Endothelial cell (in vitro differentiated cells): ENCODE measurements at places on chromosomes 3 and 15. TPM values are rescaled to one million over a fixed set of nuclear protein-coding genes. Genes with fewer than 3 reads are reported as not detected.

DNA sequence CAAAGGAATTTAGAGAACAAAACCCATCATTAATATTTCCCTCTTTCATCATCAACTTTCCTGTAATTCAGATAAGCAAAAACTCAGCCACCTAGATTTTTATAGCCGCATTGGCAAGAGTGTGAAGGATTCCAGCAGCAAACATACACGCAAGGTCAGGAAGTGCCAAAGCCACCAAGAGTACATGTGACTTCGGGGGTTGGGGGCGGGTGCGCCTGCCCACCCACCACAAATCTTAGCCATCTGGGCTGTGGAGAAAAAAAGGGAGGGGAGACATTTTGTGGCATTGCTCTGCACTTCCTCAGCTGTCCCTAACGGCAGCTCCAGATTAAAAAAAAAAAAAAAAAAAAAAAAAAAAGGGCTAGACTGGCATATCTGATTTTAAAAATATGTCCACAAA lies 148.4 kb downstream of the TNIK start:
- H3K27ac ChIP-seq, result no peak overlapping the region
- no peak overlapping the region for H3K4me3 ChIP-seq
- peaks cover 47% of the 10 kb centered on the region for H3K4me1 ChIP-seq
- no peak for DNase-seq
- H3K27me3 ChIP-seq, result peaks cover 1% of the 10 kb centered on the region

Gene ANKRD63
- total RNA-seq, result not detected

DNA sequence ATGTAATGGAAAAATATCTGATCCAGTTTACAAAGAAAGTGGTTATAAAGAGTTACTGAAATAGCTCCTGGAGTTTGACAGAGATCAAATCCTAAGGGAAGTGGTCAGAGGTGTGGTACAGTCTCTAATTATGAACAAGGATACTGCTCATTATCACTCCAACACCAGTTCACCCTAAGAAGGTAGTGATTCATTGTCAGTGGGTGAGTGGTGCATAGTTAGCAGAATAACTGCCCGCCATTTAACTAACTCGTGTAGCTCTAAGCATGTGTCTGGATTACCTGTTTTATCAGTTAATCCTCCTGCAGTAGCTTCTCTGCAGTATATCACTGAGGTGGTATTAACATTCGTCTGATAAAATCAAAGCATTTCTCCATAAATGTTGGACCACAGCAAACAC lies 700.1 kb downstream of the NLGN1 start:
- H3K27me3 ChIP-seq, result no peaks in the 10 kb centered on the region
- no peak overlapping the region for H3K4me3 ChIP-seq
- H3K36me3 ChIP-seq, result no peaks in the 10 kb centered on the region
- peaks cover 6% of the 10 kb centered on the region for H3K4me1 ChIP-seq
- no peak for DNase-seq
- no peak overlapping the region for H3K27ac ChIP-seq

Gene C3orf22
- not detected for total RNA-seq

DNA sequence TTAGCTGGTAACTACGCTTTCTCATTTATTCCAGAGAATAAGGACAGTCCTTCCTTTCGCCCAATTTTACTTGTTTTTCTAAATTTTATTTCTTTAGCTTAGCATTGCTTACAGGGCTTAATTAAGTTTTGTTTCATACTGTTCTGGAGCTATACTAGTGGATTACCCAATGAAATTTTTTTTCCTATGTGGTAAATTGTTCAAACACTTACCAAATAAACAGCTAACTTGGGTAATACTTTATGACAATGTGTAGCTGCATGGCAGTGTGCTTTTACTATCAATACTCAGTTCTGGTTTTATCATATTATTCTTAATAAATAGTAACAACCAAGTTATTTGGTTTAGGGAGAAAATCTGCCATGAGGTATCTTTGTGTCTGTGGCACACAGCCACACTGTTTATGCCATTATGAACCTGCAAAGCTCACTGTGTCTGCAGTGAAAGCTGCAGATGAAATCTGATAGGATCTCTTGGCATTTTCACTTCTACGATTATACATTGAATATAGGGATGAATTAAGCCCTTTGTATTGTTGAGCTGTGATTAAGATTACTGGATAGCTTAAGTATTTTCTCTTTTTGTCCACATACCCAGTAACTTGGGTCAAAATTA lies 37.2 kb downstream of the UBE2E2 start:
- no peak overlapping the region for H3K4me3 ChIP-seq
- peaks cover 6% of the 10 kb centered on the region for H3K4me1 ChIP-seq
- no peaks in the 10 kb centered on the region for H3K36me3 ChIP-seq
- H3K27ac ChIP-seq, result no peak overlapping the region
- DNase-seq, result no peak

DNA sequence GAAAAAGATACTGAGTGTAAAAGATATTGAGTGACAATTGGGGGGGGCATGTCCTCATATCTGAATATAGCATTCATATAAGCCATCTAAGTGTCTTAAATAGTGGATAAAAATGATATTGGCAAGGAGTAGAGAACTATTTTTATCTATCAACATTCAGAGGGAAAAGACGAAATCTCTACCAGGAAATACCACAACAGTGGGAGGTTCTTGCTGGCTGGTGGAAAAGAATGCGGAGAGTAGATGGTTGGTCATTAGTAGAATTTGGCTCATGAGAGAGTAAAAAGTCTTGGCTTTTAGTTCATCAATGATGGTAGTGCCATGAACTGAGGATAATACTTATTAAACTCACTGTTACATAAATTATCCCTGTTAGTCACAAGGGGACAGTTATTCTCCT lies 4.8 kb upstream of the TCF12 start:
- H3K36me3 ChIP-seq, result peaks cover 17% of the 10 kb centered on the region
- no peak for DNase-seq
- peaks cover 1% of the 10 kb centered on the region for H3K27me3 ChIP-seq

Gene IL17RD
- total RNA-seq, result 10.7 TPM

Gene GOLGA8S
- 0.28 TPM for total RNA-seq

Gene CILP
- total RNA-seq, result not detected

DNA sequence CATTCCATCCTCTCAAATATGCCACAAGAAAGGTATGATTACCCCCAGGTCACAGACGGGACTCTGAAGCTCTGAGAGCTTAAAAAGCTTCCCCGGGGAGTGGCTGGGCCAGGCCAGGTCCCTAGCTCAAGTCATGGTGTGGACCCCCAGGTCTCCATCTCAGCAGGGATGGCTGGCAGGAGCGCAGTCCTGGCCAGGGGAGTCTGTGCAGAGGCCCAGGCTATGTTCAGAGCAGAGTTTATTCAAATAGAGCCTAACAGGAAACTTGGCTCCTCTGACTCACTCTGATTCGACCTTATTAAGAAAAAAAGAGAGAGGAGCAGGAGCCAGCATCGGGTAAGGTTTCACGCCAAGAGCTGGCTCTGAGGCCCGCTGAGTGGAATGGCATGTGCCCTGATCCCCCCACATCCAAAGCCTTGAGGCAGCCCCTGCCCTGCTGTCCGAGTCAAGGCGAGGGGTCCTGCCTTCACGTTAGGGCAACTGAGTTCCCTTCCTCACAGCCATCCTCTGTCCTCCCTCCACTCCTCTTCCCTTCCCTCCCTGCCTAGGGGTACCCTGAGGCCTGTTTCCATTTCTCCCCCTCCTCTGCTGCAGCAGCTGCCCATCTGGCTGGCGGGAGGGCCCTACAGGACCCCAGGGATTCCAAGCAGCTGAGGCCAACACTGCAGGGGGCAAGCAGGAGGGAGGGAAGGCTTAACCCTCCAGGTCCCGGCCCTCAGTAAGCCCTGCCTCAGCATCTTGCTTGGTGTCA lies 1.9 kb upstream of the LOXL1 start:
- peaks cover 7% of the 10 kb centered on the region for H3K36me3 ChIP-seq
- H3K4me3 ChIP-seq, result no peak overlapping the region
- H3K4me1 ChIP-seq, result peaks cover 68% of the 10 kb centered on the region
- H3K27ac ChIP-seq, result peak overlapping the region; percentile 59
- peaks cover 8% of the 10 kb centered on the region for H3K27me3 ChIP-seq

DNA sequence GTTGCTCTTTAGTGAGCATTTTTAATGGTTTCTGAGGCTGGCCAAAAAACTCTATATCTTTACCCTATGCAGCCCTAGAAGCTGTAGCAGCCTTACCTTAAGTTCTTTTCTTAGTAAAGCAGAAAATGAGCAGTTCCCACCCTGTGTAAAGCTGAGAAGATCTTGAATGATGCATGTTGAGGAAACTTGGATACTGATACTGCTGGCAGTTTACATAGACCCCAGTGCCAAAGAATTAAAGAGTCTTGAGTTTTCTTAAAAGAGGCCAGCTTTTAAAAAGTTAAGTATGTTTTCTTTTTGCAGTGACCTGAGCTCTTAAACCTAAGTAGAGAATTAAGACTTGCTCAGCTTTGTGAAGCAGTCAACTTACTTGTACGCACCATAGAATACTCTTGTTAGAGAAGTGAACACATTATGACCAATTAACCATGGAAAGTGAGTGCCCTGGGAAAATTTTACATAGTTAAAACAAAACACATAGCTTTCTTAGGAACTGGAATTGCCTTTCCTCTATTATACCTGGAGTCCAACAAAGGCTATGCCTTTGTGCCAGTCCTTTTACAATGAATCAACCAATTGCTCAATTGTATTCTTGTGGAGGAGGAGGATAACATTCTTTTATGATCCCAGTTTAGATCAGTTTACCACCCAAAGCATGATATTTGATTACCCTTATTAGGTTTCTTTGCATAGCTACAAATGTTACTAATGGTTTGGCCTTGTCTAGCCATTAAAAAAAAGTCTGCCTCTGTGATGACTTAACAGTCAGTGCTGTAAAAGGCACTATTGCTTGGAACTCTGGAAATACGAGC lies 28.4 kb downstream of the PLS1 start:
- no peaks in the 10 kb centered on the region for H3K36me3 ChIP-seq
- no peak overlapping the region for H3K4me3 ChIP-seq
- DNase-seq, result no peak
- no peaks in the 10 kb centered on the region for H3K4me1 ChIP-seq
- H3K27ac ChIP-seq, result no peak overlapping the region
- H3K27me3 ChIP-seq, result no peaks in the 10 kb centered on the region

DNA sequence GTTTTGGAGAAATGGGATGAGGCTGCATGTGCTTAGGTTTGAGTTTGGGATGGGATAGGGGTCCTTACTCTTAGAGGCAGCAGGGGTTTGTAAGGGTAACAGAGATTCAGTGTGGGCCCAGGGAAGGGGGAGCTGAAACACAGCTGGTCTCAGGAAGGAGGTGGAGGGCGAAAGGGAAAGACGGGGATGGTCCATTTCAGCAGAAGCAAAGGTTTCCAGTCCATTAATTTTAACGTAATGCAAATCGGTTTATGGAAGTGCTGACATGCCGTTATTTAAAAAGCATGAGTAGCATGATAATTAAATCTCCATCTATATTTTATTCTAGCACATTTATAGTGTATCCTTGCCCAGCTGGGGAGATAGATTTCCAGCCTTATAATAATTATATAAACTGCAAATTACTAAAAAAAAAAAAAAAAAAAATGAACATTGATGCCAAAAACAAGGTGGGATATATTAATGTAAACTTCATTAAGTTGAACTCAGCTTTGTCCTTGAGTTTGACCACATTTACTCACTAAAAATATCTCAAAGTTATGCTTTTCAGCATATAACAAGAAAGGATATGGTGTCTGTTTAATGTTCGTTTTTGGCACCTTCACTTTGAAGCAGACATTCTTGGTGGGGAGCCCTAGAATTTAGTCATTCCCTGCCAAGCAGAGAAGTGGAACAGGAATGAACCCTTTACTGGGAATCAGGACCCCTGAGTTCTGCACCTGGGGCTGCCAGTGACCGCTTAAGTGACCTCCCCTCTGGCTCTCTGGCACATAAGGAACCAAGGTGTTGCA lies 234.7 kb downstream of the THSD4 start:
- H3K4me3 ChIP-seq, result no peak overlapping the region
- peaks cover 7% of the 10 kb centered on the region for H3K4me1 ChIP-seq
- H3K27ac ChIP-seq, result no peak overlapping the region

DNA sequence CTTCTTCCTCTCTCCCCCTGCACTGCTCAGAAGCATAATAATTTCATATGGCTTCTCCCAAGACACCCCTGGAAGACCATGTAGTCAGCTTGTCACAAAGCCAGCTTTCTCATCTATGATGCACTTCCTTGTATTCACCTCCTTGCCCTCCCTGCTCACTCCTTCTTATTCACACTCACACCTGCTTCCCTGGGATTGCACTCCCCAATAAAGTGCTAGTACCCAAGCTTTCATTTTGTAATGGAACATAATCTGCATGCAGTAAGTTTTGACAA lies 76.9 kb upstream of the FRMD4B start:
- no peak for DNase-seq

DNA sequence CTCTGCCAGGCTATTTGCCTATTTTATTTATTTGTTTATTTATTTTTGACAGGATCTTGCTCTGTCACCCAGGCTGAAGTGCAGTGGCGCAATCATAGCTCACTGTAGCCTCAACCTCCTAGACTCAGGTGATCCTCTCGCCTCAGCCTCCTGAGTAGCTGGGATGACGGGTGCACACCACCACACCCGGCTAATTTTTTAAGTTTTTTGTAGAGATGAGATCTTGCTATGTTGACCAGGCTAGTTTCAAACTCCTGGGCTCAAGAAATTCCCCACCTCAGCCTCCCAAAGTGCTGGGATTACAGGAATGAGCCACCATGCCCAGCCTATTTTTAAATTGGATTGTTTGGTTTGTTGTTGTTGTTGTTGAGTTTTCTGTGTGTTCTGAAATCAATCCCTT lies 5.5 kb downstream of the NDUFB5 start:
- peaks cover 3% of the 10 kb centered on the region for H3K27me3 ChIP-seq
- no peak for DNase-seq
- no peak overlapping the region for H3K4me3 ChIP-seq

Gene POLQ
- total RNA-seq, result 2.1 TPM

- H3K4me1 ChIP-seq, result peaks cover 5% of the 10 kb centered on the region
- peaks cover 11% of the 10 kb centered on the region for H3K27me3 ChIP-seq
- H3K36me3 ChIP-seq, result peaks cover 3% of the 10 kb centered on the region
These were observed 2.0 kb downstream of the MGLL start for GRCh38 chr3:127820221-127820825.

Gene PLS1
- total RNA-seq, result 2.0 TPM

DNA sequence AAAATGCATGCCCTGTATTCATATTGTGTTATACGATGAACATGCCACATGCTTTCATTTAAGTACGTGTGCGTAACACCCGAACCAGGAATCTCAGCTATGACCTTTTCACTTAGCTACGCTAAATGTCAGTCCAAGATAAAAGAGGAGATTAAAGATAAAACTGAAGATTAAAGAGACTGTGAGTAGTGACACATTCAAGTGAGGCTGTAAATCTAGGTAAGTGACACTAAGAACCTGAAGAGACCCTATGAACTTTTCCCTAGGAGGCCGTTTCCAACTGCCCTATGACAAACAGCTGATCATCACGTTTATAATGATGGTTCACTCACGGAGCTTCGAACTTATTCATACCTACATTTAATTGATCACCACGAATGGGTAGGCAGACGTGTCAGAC lies 32.2 kb downstream of the TFRC start:
- DNase-seq, result no peak
- H3K27ac ChIP-seq, result no peak overlapping the region
- H3K4me3 ChIP-seq, result no peak overlapping the region
- H3K4me1 ChIP-seq, result no peaks in the 10 kb centered on the region
- peaks cover 13% of the 10 kb centered on the region for H3K36me3 ChIP-seq
